Activated T-helper 1 cell treated with anti-CD3 and anti-CD28 coated beads, Interleukin-2, amount 50 U/mL, for 16 hours (primary cell): ENCODE measurements at places on chromosomes 1 and 21.

GRCh38 chr1:35519432-35519831 is 37.8 kb downstream of the KIAA0319L start:
- no peak for DNase-seq

GRCh38 chr1:11831945-11832725 is 15.4 kb downstream of the NPPA start:
- no peak for DNase-seq

GRCh38 chr1:76110666-76111065 is 36.1 kb downstream of the ST6GALNAC3 start:
- no peak for DNase-seq

GRCh38 chr1:41776891-41777441 is 141.8 kb downstream of the HIVEP3 start:
- no peak for DNase-seq

DNA sequence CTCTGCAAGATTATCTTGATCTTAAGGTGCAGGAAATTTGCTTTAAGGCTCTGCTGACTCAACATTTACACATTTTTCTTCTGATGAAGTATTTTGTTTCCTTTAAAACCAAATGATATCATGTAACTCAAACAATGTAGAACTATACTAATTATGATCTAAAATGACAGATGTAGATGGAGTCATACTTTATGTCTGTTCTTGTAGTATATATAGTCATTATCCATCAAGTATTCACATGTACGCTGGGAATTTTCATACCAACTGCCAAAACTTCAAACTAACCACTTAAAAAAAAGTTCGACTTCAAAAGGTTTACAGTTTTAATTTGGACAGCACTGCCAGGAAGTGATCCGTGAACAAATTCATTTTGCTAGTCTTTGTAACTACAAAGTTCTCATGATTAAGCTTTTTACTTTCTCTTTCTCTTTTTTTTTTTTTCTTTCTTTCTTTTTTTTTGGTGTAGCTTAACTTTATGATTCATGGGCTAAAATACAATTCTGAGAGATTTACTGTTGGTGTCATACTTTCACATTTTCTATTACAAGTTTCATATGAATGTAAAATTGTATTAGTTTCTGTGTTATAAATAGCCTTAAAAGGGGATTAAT is 509.0 kb upstream of the CXADR start:
- DNase-seq = no peak

GRCh38 chr21:25031750-25032149 is 575.5 kb downstream of the MRPL39 start:
- no peak for DNase-seq

GRCh38 chr1:37795340-37796125 is 1.9 kb downstream of the MANEAL start:
- DNase-seq = no peak

DNA sequence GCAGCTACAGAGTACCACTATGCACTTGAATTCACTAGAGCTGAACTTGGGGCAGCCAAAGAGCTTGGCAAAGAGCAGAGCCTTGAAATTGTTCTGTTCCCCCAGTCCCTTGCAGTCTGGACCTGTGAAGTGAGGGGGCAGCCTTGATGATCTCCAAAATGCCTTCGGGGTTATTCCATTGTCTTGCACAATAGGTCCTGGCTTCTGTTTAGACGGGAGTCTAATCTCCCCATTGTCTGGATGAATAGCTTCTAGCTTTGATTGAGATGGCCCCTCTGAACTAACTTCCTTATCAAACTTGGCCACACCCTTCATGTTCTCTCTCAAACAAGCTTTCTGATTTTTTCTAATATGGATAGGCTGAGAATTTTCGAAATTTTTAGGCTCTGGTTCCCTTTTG is 72.6 kb downstream of the PGM1 start:
- no peak for DNase-seq

DNA sequence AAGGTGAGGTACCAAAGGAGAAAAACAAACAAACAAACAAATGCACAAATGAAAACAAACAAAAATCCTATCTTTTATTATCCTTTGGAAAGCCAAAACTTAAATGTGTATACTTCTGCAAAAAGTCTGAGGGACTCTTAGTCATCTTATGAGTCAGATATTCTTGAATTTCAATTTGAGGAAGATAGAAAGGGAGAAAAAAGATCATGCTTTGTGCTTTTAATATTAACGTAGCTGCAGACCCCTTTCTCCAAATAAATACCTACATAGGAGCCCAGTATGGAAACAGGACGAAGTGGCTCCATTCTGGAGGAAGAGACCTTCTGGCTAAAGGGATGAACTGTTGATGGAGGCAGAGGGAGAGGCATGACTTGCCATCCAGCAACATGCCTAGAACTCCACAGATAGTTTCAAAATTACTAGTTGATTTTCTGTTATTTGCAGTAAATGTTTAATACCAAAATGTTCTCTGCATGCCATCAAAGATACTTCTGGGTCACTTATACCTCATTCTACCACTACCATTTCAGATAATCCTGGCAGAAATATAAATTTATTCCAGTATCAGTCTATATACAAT is 25.4 kb downstream of the NUP210L start:
- no peak for DNase-seq

- DNase-seq = no peak
Measured at GRCh38 chr21:27366646-27367235, 399.9 kb upstream of the ADAMTS5 start.

DNA sequence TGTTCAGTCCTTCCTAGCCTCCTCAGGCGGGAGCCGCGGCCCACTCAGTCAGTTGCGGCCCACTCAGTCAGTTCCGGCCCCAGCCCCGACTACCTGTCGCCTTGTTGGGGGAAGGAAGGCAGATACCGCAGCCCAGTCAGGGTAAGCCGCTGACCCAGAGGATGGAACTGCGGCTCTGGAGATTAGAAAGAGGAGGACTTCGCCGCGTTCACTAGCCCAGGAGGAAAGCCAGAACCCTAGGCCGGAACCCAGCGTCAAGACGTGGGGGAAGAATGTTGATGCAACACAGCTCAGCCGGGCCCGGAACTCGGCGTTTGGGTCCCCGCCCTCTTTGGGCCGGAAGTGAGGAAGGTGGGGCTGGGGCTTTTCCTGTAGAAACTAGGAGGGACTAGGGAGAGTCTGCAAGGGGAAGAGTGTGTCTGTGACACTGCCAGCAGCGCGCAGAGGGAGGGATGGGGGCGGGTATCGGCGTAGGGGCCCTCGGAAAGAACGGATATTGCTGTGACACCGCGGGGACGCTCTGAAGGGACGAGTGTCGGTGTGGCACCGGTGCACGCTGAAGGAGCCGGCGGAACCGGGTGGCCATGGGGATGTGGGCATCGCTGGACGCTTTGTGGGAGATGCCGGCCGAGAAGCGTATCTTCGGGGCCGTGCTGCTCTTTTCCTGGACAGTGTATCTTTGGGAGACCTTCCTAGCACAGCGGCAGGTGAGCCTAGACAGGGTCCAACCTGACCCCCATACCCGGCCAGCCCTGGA is at the start of gene ZMPSTE24:
TSS of gene ZMPSTE24 (plus strand) at position 549 of the 757 bp plus-strand sequence. CDS start at position 585, 36 bp downstream.
- peak; percentile 90 for DNase-seq

- DNase-seq = no peak
Measured at GRCh38 chr1:44293761-44294315, 61.2 kb downstream of the ERI3 start.

DNA sequence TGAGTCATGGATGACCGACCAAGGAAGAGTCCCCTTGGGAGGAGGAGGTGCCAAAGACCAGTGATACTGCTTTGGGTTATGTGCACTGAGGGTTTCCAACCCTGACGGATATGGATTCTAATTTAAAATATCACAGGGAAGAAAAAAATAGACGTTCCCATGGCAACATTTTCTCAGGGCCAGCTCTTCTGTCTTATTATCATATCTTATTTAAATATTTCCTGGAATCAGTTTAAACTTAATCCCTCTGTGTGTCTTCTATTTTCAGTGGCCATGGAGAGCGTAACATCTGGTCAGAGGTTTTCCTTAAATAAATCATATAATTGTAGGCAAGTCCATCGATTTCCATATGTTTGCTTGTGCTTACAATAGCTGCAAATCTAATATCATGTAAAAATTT is 205.4 kb upstream of the FMN2 start:
- no peak for DNase-seq

GRCh38 chr1:106223213-106223612 is 833.3 kb upstream of the PRMT6 start:
- no peak for DNase-seq

DNA sequence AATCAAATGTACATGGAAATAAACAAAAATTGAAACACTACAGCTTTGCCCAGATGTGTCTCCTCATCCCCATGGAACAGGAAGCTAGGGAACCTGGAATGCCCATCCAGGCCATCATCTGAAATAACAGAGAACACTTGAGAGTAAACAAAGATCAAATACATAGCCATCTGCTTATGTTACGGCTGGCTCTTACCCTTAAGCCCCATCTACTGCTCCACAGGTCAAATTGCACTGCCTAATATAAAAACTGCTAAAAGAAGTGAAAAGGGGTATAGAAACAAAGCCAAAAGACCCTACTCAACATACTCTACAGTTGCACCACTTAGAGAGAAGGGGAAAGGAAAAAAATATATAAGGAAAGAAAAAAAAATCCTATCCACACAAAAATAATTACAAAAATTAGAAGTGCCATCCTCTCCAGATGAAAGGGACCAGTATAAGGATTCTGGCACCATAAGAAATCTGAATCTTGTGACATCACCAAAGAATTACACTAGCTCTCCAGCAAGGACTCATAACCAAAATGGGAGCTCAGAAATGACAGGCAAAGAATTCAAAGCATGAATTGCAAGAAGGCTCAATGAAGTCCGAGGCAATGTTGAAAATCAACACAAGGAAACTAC is 26.9 kb downstream of the OR6Y1 start:
- no peak for DNase-seq
